MG63 (cell line): ENCODE measurements at places on chromosomes 1 and 21. TPM values are rescaled to one million over a fixed set of nuclear protein-coding genes. Genes with fewer than 3 reads are reported as not detected.

GRCh38 chr1:203508463-203509073, 14.6 kb downstream of the OPTC start:
- DNase-seq: no peak

DNA sequence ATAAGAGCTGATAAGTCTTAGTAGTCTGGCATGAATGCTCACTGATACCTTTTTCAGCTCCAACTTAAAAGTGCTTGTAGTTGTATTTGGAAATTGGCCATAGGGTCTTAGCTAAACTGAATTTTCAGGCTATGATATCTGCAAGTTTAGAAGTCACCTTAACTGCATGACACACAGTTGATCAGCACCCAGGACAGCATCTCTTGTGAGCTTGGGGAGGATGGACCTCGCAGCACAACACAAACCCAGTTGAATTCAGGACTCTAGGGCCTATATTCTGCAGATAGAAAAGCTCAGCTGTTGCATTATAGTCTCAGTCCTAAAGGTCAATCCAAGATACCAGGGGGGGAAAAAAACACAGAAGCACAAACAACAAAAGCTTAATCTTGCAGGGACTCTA, 394.3 kb downstream of the KCNH1 start:
- no peak for DNase-seq

GRCh38 chr1:64540265-64540791, 70.4 kb downstream of the CACHD1 start:
- no peak for DNase-seq

GRCh38 chr21:36388835-36389234, 3.6 kb downstream of the CHAF1B start:
- DNase-seq: peak; percentile 46

DNA sequence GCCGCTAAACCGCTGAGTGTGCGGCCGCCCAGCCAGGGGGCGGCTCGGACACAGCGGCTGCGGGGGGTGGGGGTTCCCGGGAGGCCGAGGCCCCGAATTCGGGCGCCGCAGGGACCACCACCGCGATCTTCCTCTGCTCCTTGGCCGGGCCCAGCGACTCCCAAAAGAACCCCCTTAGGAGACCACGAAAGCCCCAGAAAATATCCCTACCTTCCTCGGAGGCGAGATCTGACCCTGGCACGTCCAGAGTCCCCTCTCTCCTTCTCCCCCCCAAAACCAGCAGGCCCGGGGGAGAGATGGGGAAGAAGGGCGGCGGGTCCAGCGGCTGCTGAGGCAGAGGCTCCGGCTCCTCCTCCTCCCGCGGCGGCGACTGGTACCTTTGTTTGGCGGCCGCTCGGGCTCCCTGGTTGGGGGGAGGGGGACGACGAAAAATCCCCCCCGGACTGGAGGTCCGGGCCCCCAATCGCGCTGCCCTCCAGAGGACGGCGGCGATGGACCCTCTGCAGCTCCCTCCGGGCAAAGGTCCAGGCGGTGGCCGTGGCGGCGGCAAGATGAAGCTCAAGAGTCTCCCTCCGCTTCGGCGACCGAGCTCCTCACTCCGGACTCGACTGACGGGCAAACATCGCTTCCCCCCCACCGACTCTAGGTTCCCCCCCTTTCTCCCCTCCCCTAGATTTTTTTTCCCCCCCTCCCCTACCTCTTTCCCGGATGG, at the start of gene ARID4B:
Gene ARID4B, minus strand, starts transcription at position 621 of the 712 bp plus-strand sequence. CDS start 1,260 bp downstream, outside the sequence.
- no peak for DNase-seq

DNA sequence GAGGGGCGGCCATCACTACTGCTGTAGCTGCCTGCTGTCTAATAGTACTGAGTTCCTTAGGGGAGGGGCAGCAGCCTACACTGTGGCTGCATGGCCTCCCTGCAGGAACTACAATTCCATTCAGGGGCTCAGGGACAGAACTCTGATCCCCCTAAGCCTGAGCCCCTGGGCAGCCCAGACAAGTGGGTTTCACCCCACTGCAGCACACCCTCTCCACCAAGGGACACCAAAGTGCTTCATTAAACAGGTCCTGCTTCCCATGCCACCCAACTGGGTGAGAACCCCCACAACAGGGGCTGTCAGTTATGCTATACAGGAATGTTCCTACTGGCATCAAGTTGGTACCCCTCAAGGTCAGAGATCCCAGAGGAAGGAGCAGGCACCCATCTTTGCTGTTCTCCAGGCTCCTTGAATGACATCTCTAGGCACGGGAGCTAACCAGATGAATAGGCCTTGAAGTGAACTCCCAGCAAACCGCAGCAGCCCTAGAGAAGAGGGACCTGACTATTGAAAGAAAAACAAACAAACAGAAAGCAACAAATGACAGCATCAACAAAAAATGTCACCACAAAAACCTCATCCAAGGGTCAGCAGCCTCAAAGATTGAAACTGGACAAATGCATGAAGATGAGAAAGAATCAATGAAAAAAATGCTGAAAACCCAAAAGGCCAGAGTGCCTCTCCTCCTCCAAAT, 437.4 kb downstream of the NUF2 start:
- no peak for DNase-seq

- DNase-seq: peak; percentile 78
These were observed 2.6 kb upstream of the SLC30A1 start for GRCh38 chr1:211581526-211581925.

GRCh38 chr21:21102896-21103295, 104.7 kb downstream of the NCAM2 start:
- DNase-seq: no peak

- DNase-seq: no peak
These were observed 100.6 kb upstream of the PLPPR4 start for GRCh38 chr1:99163671-99164070.

- DNase-seq: no peak
These were observed 44.4 kb downstream of the DIPK1A start for GRCh38 chr1:92916899-92917298.

DNA sequence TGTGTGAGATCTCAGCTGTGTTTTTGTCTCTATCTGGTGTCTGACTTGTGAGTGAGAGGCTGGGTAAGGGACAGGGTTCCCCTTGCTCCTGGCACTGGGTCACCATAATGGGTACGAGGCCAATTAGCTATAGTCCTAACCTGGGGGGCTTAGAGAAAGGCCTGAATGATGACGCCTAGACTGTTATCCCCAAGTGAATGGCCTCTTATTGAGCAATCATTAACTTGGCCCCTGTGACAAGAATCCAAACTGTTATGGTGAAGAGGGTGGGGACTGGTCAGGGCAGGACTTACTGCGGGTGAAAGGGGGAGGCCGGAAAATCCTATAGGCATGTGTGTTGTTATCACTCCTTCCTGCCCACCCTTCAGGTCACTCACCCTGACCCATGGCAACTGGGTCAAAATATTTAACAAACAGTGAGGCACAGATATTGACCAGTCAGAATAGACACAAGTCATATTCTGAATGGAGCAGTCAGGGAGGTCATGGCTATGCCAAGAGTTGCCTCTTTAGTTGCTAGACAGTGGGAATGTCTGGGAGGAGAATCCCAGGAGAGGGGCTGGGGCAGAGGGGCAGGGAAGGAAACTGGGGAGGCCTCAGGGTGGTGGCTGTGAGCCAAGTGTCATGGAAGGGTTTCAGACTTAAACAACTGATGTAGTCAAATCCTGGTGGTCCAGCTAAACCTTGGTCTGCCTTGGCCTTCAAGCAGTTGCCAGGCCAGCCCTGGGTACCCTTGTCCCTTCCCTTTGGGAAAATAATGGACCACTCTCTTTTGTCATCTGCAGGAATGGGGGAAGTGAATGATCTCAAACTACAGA, 3.2 kb downstream of the NR0B2 start:
- DNase-seq: no peak

DNA sequence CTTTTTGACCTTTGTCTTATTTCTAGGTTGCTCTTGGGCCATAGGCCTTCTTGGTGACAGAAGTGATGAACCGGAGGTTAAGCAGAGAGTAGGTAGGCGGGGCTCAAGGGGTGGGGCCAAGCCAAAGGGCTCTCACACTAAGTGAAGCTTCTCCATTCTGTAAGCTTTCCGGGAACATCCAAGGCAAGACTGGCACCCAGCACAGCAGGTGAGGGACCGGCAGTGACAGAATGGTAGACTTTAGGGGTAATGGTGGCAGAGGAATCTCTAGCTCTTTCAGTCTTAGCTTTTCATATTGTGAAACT, at the start of gene TNFAIP8L2:
Gene TNFAIP8L2, plus strand, starts transcription at position 135 of the 305 bp plus-strand sequence. CDS start 2,049 bp downstream, outside the sequence.
- DNase-seq: no peak

- no peak for DNase-seq
These were observed 35.4 kb upstream of the BCL10 start for GRCh38 chr1:85311818-85312217.

DNA sequence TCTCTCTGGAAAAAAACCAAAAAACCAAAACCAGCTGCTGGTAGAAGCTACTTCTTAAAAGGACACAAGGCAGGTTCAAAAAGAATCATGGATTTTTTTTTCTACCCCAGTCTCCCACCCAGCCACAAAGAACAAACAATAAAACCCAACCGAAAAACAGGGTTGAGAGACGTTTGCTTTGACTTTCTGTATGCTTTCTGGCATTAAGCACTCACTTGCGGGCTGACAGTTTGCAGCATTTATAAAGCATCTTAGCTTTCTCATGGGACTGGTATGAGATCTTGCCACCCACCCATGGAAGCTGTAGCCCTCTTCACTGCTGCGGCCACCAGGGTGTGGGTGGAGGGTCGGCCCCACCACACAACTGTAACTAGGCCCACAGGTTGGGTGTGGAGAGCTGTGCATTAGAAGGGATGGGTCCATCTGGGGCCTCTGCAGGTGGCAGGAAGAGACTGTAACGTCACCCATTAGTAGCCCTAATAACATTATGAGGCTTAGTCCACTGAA, 165.7 kb downstream of the RHOU start:
- DNase-seq: no peak

- DNase-seq: no peak
These were observed 2.5 kb upstream of the TMEM9 start for GRCh38 chr1:201156819-201157218.

DNA sequence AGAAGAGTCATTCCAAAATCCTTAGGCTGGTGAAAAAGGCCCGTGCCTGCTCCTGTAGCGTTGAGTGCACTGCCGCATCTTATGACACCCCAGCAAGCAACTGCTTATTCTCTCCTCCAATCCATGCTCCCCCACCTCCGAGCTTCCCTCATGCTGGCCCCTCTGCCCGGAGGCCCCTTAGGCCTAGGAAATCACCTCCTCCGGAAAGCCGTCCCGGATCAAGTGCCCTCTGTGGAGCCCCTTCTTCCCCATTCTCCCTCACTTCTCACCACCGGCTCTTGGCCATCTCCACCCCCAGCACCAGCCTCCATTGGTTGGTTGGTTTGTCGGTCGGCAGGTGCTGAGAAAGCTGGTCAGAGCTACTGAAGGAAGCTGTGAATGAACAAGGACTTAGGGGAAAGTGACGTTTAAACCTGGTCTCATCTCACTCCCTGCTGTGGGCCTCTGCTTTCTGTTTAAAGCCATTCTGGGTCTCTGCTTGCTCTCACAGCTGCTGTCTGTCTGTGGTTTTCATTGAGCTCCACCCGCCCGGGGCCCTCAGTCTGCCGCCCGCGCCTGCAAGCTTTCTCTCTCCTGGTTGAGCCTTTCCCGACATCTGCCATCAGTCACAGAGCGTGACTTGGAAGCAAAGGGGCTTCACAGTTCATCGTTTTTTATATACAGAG, 122.2 kb downstream of the KCNN3 start:
- no peak for DNase-seq

GRCh38 chr21:34271189-34271851, 92.5 kb upstream of the KCNE2 start:
- DNase-seq: no peak

- no peak for DNase-seq
These were observed 9.9 kb downstream of the ANGPTL7 start for GRCh38 chr1:11198851-11199594.

DNA sequence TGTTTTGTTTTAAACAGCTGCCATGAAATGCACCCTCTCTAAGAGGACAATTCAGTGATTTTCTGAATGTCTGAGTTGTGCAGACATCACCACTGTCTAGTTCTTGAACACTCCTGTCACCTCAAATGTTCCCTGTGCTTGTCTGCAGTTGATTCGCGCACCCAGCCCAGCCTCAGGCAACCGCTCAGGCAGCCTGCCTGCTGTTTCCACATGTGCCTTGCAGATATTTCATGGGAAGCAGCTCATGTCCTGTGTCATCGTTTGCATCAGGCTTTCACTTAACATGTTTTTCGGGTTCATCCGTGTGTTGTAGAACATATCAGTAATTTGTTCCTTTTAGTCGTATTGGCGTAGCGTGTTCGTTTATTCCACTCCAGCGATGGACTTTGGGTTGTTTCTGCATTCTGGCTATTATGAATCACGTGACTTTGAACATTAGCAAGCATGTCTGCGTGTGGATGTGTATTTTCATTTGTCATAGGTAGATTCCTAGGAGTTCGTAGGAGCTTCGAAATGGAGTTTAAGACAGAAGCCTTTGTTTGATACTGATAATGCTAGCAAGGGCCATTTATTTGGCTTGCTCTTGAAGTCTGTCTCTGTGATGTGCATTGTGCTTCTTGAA, 12.1 kb downstream of the ADARB1 start:
- no peak for DNase-seq

GRCh38 chr1:170162459-170163246, 16.9 kb downstream of the NTMT2 start:
- peak; percentile 87 for DNase-seq

DNA sequence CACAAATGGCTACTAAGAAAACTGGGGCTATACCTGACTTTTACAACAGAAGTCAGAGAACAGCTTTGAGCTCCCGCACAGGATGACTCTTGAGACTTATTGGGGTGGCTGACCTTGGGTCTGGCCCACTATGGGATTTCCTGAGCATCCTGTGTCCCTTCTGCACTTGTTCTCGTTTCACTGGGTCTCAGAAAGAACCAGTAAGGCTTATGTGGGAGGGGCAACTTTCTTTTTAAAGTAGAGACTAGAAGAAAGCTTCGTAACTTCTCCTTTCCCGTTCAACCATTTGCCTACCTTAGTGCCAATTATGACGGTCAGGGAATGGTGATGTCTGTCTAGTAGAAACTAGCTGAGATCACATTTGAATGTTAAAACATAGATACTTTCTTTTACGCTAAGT, 59.5 kb upstream of the C1orf105 start:
- no peak for DNase-seq

Gene PLA2G2D
- total RNA-seq: not detected in 2 replicates

Gene CDA
- total RNA-seq: not detected in 2 replicates

Gene DFFB
- total RNA-seq: 12.7 and 19.1 TPM in 2 replicates

Gene PLPPR5
- total RNA-seq: 0.16 TPM in 1 of 2 replicates, not detected in the other

Gene PCSK9
- not detected in 2 replicates for total RNA-seq

Gene PSMG1
- 248 and 252 TPM in 2 replicates for total RNA-seq

Gene SEMA4A
- 0.49 TPM in 1 of 2 replicates, not detected in the other for total RNA-seq

Gene NPR1
- total RNA-seq: 0.33 TPM in 1 of 2 replicates, not detected in the other

Gene ATP6V1G3
- 6.7 TPM in 1 of 2 replicates, not detected in the other for total RNA-seq

Gene OR10J1
- total RNA-seq: not detected in 2 replicates

Gene ENAH
- total RNA-seq: 121 and 171 TPM in 2 replicates

Gene WLS
- 25.4 and 32.4 TPM in 2 replicates for total RNA-seq

Gene RAVER2
- total RNA-seq: 7.4 and 7.6 TPM in 2 replicates
